Hematopoietic multipotent progenitor cell treated with erythropoietin and hydrocortisone succinate and interleukin-3 and kit ligand, for 17 days (in vitro differentiated cells): ENCODE measurements at places on chromosomes 13 and 19.

- DNase-seq, result no peak
Observed at GRCh38 chr13:67343777-67344176, 113.6 kb upstream of the PCDH9 start.

DNA sequence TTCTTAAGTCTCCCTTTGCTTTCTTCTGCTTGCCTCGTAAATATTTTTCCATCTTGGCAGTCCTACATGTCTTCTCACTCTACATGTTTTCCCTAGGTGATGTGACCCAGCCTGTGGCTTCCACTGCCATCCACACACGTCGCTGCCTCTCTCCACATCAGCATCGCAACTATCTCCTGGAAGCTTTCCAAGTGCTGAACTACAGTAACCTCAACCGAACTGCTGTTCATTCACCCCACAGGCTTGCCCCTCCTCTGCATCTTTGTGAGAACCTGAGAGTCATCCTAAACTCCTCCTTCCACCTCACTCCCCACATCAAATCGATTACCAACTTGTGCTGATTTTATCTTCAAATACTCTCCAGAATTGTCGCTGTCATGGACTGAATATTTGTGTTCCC is 41.2 kb upstream of the USPL1 start:
- DNase-seq, result peak; percentile 59

GRCh38 chr13:27822258-27822872 is 30.1 kb downstream of the GSX1 start:
- no peak for DNase-seq

DNA sequence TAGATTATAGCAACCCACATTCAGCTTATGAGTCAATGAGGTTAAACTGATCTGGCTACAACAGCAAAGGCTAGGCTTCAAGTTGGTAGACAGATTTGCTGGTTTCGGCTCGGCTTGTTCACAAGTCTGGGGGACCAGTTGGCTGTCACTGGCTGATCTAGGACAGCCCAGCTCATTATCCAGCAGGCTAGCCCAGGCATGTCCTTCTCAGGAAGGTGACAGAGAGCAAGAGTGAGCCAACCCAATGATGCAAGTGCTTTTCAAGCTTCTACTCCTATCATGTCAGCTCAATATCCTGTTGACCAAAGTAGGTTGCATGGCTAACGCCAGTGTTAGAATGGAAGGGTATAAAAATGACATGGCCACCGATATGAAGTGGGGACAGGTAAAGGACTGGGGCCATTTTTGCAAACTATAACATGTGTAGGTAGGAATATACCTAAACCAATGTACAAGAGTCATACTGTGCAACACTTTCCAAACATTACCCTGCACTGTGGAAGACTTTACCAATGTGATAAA is 220.9 kb upstream of the SOX21 start:
- no peak for DNase-seq

- DNase-seq, result no peak
Observed at GRCh38 chr19:41276231-41276630, 12.1 kb downstream of the HNRNPUL1 start.

- peak; percentile 93 for DNase-seq
Observed at GRCh38 chr19:1244693-1245451, 3.3 kb downstream of the ATP5F1D start.

- no peak for DNase-seq
Observed at GRCh38 chr19:19860756-19861390, 4.8 kb upstream of the ZNF253 start.
